ENCODE measurements at places on chromosomes 2 and 18. TPM values are rescaled to one million over a fixed set of nuclear protein-coding genes. Genes with fewer than 3 reads are reported as not detected.

SCN3A gene
- total RNA-seq, result 12.5 TPM

DNA sequence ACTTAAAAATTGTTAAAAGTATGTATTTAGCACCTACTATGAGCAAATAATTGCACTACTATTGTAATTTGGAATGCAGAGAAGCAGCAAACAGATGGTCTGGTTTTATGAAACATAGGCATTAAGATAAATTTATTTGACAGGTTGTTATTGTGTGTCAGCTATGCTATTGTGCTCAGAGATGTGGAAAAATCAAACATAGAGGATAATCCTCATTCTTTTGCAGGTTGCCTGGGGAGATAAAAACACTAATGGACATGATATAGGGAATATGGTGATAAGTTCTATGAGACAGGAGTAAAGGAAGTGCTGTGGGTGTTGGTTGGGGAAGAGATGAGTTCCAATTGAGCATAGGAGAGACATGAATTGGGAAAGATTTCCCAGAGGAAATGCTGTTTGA, 71.3 kb downstream of the PPP1R1C start:
- DNase-seq, result no peak

- DNase-seq, result peak; percentile 65
Measured at GRCh38 chr2:53170466-53170865, 597.1 kb upstream of the CHAC2 start.

GRCh38 chr2:188364033-188364630, 72.5 kb downstream of the GULP1 start:
- DNase-seq, result no peak

GRCh38 chr2:32752205-32752604, 124.4 kb downstream of the TTC27 start:
- DNase-seq, result peak; percentile 25

DNA sequence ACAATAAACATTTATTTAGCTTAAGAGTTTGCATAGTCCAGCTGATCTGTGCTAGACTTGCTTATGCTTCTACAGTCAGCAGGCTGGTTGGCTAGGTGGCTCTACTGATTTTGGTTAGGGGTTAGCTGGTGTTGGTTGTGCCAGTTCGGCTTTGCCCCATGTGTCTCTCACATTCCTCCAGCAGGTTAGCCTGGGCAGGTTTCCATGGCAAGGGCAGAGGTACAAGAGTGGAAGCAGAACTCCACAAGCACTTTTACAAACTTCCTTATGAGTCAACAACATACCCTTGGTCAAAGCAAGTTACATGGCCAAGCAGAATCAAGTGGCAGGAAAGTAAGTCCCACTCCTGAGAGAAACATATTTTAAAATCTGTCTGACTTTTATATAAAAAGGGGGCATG, 82.3 kb downstream of the SS18 start:
- DNase-seq, result no peak

DNA sequence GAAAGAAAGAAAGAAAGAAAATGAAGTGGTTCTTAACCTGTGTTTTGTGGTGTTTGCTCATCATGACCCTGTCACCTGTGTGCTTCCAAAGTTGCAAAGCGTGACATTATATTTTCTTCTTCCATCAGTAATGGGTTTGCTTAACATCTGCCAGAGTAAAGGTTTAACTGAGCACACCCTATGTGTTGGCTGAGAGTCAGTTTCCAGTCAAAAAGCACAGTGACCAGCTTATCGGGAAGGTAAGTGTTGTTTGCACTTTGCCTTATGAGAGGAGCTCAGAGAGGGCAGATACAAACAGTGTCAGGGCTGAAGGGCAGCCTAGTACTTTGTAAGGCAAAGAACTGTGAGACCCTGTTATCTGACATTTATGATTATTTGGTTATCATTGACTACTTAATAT, 406.2 kb upstream of the CWC22 start:
- peak; percentile 31 for DNase-seq
